Ammon's horn (tissue), 1 donor: ENCODE measurements at places on chromosomes 4 and X.

DNA sequence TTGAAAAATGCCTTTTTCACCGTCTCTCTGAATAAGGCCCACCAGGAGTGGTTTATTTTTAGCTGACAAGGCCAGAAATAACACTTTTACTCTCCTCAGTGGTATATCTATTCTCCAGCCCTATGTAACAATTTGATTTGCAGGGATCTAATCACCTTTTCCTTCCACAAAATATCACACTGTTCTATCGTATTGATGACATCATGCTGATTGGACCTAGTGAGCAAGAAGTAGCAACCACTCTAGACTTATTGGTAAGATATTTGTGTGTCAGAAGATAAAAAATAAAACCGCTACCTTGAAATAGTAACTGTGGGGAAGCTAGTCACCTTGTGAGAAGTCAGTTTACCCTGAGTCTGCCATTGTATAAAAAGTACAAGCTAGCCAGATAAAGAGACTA lies 27.7 kb downstream of the AGTR2 start:
- DNase-seq, result no peak

DNA sequence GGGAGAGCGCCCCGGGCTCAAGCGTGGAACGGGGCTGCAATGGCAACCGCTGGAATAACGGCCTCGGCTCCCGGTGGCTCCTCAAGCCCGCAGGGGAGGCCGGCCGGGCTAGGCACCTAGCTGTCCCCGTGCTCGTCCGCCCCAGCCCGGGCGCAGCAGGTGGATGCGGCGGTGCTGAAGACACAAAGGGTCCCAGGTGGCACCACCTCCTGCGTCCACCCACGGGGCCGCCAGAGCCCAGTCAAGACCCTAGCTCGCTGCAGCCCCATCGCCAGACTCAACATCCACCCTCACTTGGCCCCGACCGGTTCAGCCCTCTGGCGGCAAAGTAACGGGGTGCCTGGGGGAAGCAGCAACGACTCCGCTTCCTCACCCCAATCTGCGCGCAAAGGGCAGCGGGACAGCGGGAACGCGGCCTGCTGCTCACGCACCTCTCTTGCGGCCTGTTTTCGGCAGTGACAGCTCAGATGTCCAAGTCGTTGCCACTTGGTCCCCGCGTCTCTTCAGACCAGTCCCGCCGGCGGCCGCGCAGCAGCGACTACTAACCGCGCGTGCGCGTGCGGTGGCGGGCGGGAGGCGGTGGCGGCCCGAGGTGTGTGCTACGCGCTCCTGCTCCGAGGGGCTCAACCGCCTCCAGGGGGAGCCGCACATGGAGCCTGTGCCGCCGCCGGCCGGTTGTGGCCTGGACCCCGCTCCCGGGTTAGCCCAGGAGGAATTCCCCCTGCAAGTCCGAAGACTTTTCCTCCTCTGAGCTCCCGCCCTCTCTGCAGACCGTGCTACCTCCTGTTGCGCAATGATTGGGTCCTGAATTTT lies at the start of gene CLGN:
CLGN (minus strand) TSS at position 543 of the 813 bp plus-strand sequence. CDS start 14,570 bp downstream, outside the sequence.
- peak; percentile 75 for DNase-seq

DNA sequence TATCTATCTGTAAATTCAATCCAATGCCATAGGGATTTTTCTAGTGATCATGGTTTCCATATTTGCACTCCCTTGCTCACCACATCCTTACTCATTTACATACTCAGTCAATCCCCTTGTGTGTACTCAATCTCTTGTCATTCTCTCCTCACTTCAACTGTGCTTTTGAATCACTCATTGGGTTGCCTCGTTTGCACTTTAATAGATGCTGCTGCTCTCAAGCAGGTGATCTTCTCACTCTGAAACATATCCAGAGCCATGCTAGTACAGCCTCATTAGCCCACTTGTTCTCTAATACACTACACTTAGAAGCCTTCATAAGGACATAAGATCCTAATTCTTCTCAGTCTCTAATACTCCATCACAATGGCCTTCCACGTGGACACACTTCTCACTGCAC lies 507.9 kb downstream of the TECRL start:
- DNase-seq, result no peak

GRCh38 chrX:145002771-145003170 lies 244.5 kb upstream of the SPANXN1 start:
- no peak for DNase-seq

- no peak for DNase-seq
Measured at GRCh38 chrX:152520653-152521052, 69.5 kb upstream of the GABRA3 start.

DNA sequence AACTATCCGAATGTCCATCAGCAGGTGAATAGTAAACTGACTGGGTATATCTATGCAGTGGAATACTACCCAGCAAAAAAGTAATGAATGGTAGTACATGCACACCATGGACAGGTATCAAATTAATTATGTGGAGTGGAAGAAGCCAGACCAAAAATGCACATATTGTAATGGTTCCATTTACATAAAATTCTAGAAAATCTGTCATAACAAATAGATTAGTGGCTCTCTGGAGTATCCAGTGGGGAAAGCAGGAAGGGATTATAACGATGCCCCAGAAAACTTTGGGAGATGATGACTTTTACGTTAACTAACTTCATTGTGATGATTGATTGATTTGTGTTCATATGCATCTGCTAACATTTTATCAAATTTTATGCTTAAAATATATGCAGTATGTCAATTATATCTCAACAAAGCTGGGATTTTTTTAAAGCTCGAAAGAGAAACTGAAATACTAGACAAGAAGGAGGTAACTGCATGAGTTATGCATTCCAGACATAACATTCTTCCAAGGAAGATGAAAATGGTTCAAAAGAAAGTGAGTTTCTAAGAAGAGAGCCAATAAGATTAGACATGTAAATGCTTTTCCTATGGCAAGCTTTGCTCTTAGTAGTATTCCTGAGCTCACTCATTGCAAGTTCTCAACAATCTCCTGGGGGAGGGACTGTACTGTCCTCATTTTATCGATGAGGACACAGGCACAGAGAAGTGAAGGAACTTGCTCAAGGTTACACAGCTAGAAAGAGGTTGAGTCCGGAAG lies 58.6 kb upstream of the MSX1 start:
- DNase-seq, result no peak

DNA sequence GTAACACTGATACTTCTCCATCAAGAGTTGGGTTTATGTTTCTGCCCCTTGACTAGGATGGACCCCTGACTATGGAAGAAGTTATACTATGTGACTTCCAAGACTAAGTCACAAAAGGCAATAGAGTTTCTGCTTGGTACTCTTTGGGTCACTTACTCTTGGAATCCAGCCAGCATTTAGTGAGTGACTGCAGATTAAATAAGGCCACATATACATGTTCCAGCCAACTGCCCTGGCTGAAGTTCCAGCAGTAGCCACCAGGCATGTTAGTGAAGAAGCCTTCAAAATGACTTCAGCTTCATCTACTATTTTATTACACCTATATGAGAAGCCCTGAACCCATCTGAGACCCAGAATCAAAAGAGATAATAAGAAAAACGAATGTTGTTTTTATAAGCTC lies 524.0 kb downstream of the DMD start:
- no peak for DNase-seq

DNA sequence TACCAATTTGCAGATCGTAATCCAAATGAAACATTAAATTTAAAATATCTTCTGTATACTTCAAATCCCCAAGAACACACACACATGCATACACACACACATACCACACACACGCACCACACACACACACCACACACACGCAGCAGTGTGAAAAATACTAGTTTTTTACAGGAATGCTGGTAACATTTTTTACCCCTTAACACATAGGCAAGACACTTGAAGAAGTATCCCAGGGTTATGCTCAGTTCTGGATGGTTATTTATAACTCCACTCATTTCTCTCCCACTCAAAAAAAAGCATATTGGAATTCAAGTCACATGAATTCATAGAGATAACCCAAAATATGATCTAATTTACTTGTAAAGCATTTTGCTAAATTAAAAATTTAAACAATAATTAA lies 325.5 kb upstream of the SLC7A11 start:
- no peak for DNase-seq

DNA sequence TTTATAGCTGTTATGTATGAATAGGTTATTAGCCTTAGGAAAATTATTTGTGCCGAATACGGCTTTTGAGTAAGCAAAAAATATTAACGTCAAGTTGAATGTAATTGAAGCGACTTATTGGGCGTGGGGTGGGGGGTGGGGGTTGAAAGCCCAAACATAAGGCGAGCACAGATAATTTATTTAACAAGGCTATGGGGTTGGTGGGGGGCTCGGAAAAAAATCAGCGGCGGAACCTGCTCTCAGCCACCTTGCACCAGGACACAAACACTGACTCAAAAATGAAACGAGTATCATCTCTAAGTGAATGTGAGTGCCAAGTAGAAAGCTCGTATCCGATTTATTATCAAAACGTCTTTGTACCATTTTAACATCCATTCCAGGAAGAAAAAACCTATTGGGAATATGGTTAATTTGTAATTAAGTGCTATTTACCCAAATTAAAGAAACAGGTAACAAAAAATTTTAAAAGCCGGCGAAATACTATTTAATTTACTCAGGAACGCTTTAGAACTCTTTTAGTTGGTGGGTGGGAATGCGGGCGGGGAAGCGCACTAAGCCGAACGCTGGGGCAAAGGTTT lies 902 bp upstream of the LARP1B start:
- DNase-seq, result no peak

- DNase-seq, result no peak
Measured at GRCh38 chr4:66974665-66975064, 570.6 kb downstream of the CENPC start.

DNA sequence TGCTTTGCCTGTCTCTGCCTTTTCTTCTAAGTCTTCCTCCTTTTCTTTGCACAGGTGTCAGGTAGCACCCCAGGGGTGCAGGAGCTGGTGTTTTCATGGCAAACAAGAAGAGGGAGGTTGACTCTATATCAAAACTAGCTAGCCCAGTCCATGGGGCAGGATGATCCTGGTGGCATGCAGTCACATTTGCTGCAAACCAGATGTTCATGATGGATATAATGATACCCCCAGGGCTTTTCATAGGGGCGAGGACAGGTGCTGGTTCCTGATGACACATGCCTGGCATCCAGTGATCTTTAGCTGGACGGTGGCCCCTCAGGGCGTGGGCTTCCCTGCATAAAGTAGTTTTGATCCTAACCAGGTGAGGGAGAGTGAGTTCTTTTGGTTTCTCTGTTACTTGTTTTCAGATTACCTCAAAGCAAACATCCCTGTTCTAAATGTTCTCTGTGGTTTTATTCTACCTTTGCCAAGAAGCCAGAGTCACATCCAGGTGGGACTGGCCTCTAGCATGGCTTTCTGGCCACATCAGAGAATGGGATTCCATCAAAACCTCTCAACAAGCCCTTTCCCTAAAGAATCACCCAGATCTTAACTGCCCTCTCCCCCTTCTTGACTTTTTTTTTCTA lies 11.2 kb upstream of the UBA6 start:
- DNase-seq, result no peak

DNA sequence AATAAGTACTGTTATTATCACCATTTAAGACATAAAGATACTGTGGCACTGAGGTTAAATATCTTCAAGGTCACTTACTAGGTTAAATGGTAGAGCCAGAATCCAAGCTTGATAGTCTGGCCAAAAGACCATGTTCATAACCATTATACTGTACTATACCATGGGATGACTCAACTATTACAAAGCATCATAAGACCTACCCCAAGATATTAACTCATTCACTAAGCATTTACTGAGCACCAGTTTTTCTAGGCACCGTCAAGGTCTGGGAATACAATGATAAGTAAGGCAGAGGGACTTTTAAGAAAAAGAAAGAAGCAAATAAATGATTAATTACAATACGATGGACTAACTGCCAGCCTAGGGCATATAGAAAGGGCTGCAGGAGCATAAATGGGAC lies 95.5 kb upstream of the KCTD8 start:
- no peak for DNase-seq

DNA sequence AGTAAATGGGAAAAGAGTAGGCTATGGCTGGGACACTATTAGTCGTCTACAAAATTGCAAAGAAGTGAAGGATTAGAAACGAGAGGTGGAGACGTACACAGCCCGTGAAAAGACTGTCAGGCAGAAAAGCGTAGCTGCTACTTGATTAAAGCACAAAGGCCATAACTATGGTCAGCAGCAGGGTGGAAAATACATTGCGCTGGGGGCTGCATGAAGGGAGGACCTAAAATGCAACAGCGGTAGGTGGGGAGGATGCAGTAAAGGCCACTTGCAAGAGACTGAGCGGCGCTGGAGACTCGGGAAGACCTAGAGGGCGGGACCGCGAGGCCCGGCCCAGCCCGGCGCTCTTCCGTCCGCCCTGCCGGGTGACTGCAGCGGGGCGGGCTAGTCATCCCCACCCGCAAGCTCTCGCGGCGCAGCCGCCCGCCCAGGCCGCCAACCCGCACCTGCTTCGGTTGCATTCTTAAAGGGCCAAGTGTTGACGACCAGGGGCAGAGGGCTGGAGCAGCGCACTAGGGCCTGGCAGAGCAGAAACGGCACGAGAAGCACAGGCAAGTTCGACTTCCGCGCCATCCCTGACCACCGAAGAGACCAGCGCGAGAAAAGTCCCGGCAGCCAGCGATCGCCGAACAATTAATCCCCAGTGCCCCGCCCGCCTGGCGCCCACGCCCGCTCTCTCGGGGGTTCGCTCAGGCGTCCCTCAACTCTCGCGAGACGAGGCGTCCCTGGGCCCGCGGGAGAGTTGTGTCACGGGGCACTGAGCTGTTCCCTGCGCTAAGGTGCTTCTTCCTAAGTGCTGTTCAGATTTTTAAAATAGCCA lies at the start of gene AGA:
AGA (minus strand) TSS at position 635 of the 820 bp plus-strand sequence; CDS start at position 573, 62 bp downstream.
- DNase-seq, result peak; percentile 96

- no peak for DNase-seq
Measured at GRCh38 chrX:54012830-54013500, 31.3 kb downstream of the PHF8 start.

DNA sequence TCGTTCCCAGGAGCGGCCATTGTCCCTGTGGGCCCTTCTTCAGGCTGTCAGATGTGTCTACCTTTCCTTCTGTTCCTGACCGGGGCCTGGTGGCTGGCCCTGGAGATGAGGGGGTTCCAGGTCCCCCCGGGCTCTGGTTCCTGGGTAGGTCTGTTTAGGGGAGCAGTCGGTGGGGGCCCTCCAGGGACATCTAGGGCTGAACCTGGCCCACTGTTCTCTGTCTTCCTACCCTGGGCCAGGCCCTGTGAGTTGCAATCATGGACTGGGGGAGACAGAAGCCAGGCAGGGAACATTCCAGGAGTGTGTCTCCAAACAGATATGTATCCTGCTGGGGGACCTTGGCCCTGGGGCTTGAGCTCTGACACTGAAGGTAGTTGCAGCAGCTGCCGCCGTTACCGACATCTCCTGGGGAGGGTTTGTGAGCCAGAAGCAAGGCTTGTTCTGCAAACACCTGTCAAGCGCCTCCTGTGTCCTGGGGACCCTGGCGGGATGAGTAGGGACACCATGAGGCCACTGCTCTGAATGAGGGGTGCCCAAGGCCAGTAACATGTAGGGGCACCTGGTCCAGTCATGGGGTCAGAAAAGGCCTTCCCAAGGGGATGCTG lies 49.5 kb upstream of the ADRA2C start:
- DNase-seq, result no peak
